ENCODE measurements at places on chromosomes 11 and 22.

- no peak for DNase-seq
Observed at GRCh38 chr11:67490727-67491065, 7.9 kb downstream of the AIP start.

DNA sequence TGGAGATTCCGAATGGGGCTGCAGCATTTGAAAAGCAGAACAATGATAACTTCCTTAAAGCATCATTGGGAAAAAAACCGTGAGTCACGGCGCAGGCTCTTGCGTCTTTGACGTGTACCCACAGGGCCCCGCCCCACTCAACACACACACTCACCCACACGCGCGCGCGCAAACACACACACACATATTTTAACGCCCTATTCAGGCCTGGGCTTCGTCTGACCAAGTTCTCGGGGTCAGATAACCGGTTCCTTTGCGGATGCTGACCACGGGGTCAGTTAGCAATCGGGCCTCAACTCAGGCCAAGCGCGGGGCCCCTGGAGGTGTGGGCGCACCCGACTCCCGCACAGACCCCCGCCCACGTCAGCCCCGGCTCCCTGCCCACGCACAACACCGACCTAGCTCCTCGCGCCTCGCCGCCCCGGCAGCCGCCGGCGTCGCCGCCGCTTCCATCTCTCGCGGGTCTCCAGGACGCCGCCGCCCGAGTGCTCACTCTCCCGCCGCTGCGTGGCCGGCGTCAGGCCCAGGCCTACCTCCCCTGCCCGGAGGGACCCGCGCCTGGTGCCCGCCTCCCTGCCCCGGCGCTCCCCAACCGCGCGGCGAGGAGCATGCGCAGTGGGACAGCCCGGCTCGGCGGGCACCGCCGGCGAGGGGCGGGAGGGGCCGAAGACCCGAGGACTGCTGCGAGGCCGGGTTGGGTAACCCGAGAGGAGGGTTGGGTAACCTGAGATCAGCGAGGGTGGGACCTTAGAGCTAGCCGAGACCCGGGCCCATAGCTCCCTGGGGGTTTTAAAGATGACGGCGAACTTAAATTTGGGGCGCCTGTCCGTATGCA, at the start of gene SLC36A4:
Gene SLC36A4, minus strand, starts transcription at position 612 of the 835 bp plus-strand sequence. Its CDS starts 159 bp downstream, at position 453.
- DNase-seq, result peak; percentile 62

GRCh38 chr11:17171343-17171742, 36.4 kb downstream of the PIK3C2A start:
- no peak for DNase-seq

- DNase-seq, result no peak
Observed at GRCh38 chr22:21573293-21573734, 5.8 kb downstream of the UBE2L3 start.

- DNase-seq, result no peak
Observed at GRCh38 chr11:67055812-67056211, 835 bp upstream of the RHOD start.

DNA sequence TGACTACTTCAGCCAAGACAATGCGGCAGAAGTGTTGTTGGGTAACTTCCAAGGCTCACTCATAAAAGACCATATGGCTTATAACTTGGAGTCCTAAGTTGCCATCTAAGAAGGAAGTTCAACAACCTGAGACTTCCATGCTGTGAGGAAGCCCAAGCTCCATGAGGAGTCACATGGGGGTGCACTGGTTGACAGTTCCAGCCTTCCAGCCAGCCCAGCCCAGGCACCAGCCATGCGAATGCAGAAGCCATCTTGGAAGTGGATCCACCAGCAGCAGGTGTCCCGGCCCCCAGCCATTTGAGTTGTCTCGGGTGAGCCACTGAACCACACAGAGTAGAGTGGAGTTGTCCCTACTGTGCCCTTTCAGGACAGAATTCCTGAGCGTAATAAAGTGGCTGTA, 32.8 kb upstream of the WNT7B start:
- DNase-seq, result no peak

DNA sequence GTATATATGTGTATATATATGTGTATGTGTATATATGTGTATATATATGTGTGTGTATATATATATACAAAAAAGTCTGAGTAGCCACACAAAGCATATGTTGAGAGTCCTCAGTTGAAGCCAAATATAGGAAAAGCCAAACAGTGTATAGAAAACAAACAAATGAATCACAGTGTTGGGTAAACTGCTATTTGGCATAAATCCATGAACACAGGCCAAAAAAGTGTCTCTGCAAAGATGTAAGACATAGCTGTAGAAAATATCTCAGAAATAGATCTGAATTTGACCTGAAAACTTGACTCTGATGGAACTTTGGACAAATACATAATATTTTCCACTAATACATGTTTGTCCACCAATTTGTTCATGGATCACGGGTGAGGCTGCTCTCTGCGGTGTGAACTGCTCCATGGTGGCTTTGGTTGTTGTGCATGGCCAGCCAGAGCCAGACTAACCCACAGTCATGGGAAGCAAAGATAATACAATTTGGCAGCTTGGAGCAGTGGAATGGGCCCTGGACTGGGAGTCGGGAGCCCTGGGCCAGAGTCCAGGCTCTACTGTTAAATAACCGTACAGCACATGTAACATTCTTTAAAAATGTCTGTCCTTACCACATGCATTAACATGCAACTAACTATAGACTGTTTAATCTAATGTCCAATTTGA, 76.9 kb upstream of the EED start:
- DNase-seq, result no peak

GRCh38 chr11:29448246-29448877, 568.5 kb downstream of the KCNA4 start:
- peak; percentile 8 for DNase-seq

DNA sequence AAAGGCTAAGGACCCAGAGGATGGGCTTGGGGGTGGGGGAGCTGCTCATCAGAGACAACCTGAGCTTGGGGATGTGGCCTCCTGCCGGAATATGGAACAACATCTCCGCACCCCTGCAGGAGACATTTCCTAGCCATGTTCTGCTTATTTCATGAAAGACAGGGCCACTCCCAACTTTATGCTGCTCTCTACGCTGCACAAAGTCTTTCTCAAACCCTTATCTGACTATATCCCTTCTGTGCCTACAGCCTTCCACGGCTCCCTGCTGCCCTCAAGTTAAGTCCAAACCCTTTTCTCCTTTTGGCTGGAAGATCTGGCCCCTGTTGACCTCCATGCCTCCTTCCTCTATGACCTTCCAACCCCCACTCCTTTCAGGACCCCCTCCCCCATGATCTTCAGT, 562.0 kb downstream of the MN1 start:
- no peak for DNase-seq

GRCh38 chr11:64916040-64916774, 802 bp downstream of the ATG2A start:
- DNase-seq, result peak; percentile 66

DNA sequence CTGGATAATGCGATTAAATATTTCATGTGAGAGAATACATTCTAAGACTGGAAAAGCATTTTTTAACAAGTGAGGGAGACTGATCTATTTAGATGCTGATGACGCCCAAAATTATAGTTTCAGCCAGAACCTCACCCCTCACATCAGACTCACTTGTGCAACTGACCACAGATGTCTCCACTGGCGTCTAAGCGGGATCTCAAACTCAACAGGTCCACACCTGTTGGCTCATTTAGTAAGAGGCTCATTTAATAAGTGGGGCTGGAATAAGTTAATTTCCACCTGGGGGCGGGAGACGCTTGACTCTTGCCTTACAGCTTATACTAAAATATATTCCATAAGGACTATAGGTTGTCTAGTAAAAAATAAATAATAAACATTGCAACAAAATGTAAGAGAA, 47.5 kb downstream of the MORC2 start:
- DNase-seq, result no peak

GRCh38 chr22:37517826-37518450, 1.3 kb downstream of the CARD10 start:
- DNase-seq, result no peak

DNA sequence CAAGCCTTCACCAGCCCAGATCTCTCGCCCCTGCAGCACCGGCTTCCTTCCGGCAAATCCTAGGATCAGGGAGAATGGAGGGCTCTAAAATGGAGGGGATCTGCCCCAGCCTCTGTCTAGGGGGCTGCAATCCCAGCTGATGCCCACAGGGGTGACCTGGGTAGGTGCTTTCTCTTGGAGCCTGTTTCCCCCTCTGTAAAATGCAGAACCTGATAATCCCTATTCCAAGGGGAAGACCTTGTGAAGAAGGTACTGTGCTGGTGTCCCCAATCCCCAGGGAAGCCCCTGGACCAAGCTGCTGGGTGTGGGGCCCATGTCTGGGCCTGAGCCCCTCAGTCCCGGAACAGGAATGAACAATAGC, 2.8 kb downstream of the EMID1 start:
- no peak for DNase-seq

- DNase-seq, result no peak
Observed at GRCh38 chr11:10481560-10482349, 26.7 kb downstream of the AMPD3 start.

GRCh38 chr11:64772303-64773018, 5.9 kb downstream of the SF1 start:
- DNase-seq, result no peak

GRCh38 chr11:15663777-15664218, 549.1 kb downstream of the INSC start:
- DNase-seq, result no peak

GRCh38 chr11:112289588-112290492, 29.2 kb upstream of the PLET1 start:
- peak; percentile 92 for DNase-seq

GRCh38 chr11:45347348-45348082, 61.4 kb upstream of the SYT13 start:
- no peak for DNase-seq

DNA sequence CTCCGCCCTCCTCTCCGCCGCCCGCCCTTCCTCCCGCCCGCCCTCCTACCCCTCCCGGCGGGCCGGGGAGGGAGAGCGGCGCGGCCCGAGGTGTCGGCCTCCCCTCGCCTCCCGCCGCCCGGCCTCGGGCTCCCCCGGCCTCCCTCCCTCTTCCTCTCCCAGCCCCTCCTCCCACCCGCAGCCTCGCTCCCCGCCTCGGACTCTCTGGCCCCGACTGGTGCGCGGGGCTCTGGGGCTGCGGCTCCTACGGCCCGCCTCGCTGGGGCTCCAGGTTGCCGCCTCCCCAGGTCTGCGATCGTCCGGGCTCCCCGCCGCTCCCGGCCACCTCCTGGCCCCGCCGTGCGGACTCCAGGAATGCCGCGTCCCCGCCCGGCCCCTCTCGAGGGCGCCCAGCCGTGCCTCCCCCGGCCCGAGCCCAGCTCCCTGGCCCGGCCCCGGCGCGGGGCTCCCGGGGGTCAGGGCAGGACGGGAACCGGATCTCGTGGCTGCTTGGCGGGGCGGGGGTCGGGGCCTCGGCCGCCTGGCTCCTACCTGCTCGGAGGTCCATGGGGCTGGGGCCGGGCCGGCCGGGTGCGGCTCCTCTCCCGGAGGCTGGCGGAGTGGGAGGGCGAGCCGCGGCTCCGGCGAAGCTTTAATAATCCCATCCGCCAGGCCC, at the start of gene CLCF1:
Gene CLCF1, minus strand, starts transcription at position 606 of the 655 bp plus-strand sequence. Its CDS starts 59 bp downstream, at position 547.
- peak; percentile 91 for DNase-seq

- no peak for DNase-seq
Observed at GRCh38 chr22:23804781-23805291, 18.1 kb downstream of the SMARCB1 start.

- no peak for DNase-seq
Observed at GRCh38 chr11:104792861-104793260, 105.4 kb downstream of the CASP12 start.

GRCh38 chr11:62882788-62883501, 2.2 kb downstream of the SLC3A2 start:
- DNase-seq, result no peak

- no peak for DNase-seq
Observed at GRCh38 chr11:22203281-22203680, 10.4 kb downstream of the ANO5 start.

GRCh38 chr11:120243221-120243620, 3.3 kb downstream of the POU2F3 start:
- DNase-seq, result no peak

DNA sequence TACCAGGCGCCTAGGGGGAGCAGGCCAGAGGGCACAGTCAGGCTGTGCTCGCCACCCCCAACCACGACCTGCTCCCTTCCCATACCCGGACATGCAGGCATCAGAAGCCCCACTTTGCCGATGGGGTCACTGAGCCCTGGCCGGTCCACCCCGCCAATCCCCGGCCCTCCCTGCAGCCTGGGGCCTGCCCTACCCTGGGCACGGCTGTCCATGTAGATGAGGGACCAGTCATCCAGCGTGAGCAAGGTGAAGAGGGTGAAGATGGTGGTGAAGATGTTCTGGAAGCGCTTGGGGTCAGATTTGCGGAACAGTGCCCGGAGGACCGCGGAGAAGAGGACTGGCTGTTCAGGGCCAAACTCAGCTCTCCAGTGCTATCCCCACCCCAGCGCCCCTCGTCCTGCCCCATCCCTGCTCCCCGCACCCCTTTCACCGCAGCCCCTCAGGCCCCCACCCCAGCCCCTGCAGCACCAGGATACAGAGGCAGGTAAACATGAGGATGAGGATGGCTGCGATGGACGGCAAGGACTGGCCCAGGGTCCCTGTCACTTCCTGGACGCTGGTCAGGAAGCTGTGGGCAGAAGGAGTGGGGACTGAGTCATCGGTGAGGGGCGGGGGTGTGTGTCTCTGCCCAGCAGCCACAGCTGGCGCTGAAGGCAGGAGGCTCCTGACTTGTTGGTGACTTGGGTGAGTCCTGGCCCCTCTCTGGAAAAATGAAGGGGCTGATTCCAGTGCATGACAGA, 5.5 kb downstream of the CATSPER1 start:
- peak; percentile 62 for DNase-seq

DNA sequence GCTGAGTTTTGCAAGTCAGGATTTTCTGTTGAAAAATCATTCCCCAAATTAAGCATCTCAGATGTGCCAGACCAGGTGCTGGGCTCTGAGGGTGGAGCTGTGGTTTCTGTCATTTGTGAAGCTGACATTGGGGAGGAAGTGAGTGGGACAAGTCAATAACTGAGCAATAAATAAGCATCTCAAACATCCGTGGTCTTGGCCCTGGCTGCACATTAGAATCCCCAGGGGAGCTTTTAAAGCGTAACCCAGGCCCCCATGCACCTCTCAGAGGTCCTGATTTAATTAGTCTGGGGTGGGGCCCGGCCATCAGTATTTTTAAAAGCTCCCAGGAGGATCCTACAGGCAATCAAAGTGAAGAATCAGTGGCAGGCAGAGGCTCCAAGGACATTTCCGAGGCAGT, 420.0 kb downstream of the MN1 start:
- no peak for DNase-seq

- DNase-seq, result no peak
Observed at GRCh38 chr11:112928136-112928535, 33.1 kb upstream of the NCAM1 start.

DNA sequence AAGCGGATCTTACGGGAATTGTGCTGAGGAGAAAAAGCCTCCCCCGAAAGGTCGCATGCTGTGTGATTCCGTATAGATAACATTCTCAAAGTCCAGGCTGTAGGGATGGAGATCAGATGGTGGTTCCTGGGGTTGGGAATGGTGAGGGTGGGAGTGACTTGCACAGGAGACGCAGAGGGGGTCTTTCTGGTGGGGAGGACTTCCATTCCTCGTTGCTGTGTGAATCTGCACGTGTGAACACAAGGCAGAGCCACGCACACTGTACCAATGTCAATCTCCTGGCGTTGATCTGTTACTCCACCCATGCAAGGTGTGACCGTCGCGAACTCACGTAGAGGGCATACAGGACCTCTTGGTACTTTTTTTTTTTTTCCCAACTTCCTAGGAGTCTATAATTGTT, 59.0 kb upstream of the KCNQ1OT1 start:
- no peak for DNase-seq

GRCh38 chr11:98793276-98793675, 227.5 kb upstream of the CNTN5 start:
- no peak for DNase-seq

Measured in K562 (cell line).